ENCODE measurements at places on chromosomes 6 and 20.

GRCh38 chr6:23642849-23643248, 483.2 kb upstream of the NRSN1 start:
- DNase-seq: no peak

DNA sequence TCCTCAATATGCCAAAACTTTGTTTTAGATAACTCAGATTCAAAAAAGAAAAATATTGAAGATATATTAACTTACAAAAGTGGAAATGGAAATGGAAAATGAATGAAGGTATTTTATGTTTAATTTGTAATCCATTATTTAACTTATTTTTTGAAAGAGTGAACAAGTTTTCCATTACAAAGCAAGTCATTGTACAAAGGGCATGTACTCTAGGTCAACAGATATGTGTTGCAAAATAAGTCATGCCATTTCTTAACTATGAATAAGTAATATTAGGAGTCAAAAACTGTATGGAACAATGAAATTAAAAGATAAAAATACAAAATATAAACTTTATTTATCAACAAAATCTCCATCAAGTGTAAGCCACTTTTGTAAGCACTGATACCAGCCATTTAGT, 25.9 kb upstream of the DEFB113 start:
- DNase-seq: no peak

DNA sequence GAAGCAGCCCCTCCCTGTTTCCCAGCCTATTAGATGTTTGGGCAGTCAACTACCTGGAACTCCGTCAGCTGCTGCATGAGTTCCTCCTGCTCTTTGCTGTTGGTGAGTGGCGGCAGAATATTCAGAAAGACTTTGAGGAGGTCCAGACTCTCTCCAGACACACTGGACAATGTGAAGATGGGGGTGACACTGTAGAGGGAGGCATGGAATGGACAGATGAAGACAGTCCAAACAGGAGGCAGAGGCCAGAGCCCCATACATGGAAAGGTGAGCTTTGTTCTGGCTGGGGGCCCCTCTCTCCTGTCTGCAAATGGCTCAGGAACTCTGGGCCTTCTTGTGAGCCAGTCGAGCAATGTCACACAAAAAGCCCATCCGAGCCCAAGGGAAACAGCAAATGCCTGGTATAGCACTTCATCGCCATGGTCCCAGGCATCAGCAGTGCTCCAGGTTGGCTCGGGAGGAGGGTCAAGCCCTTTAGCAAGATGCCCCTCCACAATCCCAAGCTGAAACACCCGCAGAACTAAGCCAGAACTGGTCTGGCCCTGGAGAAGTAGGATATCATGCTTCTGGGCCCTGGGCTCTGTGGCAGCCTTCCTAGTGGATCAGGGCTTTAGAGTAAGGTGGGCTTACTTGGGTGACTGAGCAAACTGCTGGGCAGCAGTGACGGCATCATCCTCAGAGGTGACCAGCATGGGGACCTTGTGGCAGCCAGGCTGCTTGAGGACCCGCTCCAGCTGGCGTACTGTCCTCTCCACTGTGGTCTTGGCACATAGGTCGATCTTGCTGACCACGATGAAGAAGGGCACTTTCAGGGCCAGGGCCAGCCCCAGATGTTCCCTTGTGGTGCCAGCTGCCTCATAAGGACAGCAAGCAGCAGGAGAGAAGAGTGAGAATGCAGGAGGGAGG, 4.9 kb downstream of the GTPBP2 start:
- DNase-seq: no peak

- no peak for DNase-seq
These were observed 577 bp upstream of the SCAND1 start for GRCh38 chr20:35954907-35955251.

- no peak for DNase-seq
These were observed 86.7 kb upstream of the THBS2 start for GRCh38 chr6:169340395-169340794.

DNA sequence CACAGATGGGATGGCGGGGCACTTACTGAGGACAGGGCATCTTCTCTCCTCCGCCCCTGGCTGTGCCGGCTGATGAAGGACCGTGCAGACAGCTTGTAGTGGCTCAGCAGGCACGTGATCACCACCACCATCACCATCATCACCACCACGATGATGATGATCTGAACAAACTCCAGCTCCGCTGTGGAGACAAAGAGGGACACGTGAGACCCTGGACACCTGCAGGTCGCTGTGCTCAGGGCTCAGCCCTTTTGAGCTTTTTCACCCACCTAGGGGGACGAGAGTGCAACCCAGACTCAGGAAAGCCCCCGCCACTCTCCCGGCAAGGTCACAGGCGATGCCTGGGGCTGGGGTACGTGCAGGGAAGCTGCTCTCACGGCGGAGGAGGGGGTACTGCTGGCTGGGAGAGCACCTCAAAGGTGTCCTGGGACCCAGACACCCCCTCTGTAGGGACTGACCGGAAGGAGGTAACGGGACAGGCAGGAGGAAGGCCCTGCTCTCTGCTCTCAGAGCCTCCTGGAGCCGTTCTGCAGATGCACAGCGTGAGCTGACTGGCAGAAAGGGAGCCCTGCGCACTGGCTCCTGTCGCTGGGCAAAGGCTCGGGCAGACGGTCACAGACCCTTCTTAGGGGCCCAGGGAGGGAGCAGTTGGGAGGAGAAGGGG, 39.4 kb upstream of the ZBP1 start:
- peak; percentile 59 for DNase-seq

DNA sequence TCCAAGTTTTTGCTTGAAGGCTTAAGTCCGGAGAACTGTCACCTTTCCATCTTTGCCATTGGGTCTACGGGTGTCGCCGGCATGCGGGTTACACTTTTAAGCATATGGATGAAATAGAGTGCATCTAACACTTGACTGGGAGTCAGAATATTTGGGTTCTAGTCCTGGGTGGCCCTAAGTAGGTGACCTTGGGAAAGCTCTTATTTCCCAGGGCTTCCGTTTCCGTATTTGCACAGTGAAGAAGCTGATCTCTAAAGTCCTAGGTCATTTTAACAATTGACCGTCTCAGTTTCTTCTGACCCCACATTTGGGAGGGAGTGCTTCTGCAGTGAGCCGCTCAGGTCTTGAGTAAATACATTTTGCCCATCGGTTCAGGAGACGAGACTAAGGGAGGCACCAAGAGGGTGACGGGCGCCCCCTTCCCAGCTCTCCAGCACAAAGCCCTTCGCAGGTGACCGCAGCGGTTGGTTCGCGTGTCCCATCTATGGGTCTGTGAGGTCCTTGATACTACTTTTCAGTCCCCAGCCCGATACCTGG, 651 bp upstream of the BLTP3A start:
- DNase-seq: peak; percentile 78

DNA sequence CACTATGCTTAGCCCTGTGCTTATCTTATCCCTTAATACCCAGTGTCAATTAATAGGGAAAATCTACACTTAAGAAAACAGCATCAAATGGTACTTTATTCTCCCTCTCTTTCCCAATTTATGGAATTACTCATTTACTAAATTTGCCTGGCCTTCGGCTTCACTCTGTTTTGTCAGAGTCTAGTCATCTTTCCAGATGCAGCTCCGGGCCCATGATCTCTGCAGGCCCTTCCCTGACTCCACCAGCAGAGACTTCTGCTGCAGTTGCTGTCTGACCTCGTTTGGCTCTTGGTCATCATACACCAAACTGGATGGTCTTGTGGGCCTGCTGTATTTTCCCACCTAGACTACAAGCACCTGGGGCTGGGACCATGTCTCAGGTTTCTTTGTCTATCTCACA, 27.4 kb downstream of the MRS2 start:
- no peak for DNase-seq

DNA sequence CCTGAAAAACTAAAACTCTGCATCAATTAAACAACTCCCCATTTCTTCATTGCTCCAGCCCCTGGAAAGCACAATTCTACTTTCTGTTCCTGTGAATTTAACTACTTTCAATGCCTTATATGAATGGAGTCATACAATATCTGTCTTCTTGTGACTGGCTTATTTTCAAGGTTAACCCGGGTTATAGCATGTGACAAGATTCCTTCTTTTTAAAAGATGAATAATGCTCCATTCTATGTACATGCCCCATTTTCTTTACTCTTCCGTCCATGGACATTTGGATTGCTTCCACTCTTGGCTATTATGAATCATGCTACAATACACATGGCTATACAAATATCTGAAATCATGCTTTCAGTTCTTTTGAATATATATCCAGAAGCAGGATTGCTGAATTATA, 334.9 kb upstream of the ID4 start:
- DNase-seq: no peak

- DNase-seq: no peak
These were observed 39.4 kb downstream of the TRAF3IP2 start for GRCh38 chr6:111566222-111566734.

- DNase-seq: no peak
These were observed 368.5 kb downstream of the TBC1D32 start for GRCh38 chr6:120965814-120966213.

DNA sequence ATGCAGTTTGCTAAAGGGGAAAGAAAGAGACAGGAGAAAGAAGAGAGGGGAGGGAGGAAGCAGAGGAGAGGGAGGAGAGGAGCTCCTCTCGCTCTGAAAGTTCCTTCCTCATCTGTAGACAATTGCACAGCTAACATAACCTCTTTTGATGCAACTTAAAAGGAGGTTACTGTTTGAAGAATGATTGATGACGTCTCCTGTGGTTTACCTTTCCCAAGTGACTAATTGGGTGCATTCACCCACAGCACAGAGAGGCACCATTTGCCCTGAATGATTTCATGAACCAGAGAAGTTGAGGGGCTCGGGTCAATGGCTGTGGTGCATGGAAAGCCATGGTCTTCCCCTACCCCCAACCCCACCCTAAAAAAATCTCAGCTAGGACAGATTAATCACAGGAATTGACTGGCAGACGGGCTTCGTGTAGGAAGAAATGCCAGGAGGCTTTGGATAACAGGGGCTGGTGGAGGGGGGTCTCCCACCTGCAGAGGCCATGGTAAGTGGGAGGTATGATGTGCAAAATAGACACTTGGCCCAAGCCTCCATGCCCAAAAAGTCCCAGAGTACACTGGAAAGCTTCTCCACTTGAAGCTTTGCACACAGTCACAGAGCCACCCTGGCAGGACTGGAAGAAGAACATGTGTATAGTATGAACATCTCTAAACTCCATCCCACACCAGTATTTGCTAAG, 213.7 kb downstream of the ANKRD60 start:
- DNase-seq: no peak

- DNase-seq: no peak
These were observed 4.4 kb upstream of the RAET1L start for GRCh38 chr6:150029749-150030148.

- DNase-seq: no peak
These were observed 60.0 kb downstream of the JARID2 start for GRCh38 chr6:15305909-15306308.

Measured in upper lobe of right lung (tissue), 1 donor.